Bronchial smooth muscle cell (primary cell): ENCODE measurements at places on chromosomes 7 and 10. TPM values are rescaled to one million over a fixed set of nuclear protein-coding genes. Genes with fewer than 3 reads are reported as not detected.

Gene PCGF5
- total RNA-seq = 12.6 and 15.6 TPM in 2 replicates

Gene CTBP2
- 62.1 and 81.8 TPM in 2 replicates for total RNA-seq

Gene AGBL3
- total RNA-seq = 0.32 and 0.52 TPM in 2 replicates

Gene GPR26
- total RNA-seq = not detected in 2 replicates

Gene KCNIP2
- total RNA-seq = 0.32 and 1.3 TPM in 2 replicates

Gene ZNF365
- 0.94 and 2.8 TPM in 2 replicates for total RNA-seq

Gene TMEM236
- total RNA-seq = under 0.01 TPM in 1 of 2 replicates, not detected in the other

Gene ACTA2
- total RNA-seq = 53.0 and 99.3 TPM in 2 replicates

Gene C7orf33
- not detected in 2 replicates for total RNA-seq
